AG10803 (cell line): ENCODE measurements at places on chromosomes 11 and 22.
A peak's percentile ranks its signal among the peaks of the same experiment; 100 is the strongest.

GRCh38 chr11:114284021-114284420 lies 12.2 kb upstream of the NNMT start:
- DNase-seq = peak; percentile 36

- no peak for DNase-seq
These were observed 157.3 kb upstream of the BDNF start for GRCh38 chr11:27857588-27857987.

DNA sequence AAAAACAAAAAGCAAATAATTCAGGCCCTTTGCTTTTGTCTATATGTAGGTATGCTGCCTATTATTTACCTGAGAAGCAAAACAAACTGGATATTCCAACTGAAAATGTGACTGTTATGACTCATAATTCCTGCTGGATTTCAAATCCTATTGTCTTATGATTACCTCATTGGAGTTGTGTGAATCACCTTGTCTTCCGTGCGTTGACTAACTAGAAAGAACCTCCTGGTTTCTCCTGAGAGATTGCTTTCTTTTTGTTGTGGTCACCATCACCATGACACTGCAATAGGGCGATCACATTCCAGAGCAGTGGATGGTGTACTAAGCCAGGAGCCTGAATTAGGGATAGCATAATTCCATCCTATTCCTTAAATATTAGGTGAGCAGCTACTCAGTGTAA lies 23.0 kb upstream of the EXPH5 start:
- DNase-seq = peak; percentile 88

DNA sequence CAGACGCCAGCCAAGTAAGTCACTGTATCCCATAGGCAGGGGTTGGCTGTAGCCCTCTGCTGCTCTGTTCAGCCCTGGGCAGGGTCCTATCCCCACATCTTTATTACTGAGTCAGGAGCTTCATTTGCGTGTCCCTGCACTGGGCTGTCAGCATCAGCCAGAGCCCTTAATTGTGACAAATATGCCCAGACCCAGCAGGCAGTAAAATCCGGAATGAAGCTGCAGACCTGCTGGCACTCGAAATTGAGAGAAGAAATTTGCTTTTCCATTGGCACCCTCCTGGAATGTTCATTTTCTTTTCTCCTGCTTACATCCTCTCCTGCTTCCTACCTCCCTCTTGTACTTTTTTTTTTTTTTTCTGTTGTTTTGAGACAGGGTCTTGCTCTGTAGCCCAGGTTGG lies 43.8 kb downstream of the CEP164 start:
- no peak for DNase-seq

DNA sequence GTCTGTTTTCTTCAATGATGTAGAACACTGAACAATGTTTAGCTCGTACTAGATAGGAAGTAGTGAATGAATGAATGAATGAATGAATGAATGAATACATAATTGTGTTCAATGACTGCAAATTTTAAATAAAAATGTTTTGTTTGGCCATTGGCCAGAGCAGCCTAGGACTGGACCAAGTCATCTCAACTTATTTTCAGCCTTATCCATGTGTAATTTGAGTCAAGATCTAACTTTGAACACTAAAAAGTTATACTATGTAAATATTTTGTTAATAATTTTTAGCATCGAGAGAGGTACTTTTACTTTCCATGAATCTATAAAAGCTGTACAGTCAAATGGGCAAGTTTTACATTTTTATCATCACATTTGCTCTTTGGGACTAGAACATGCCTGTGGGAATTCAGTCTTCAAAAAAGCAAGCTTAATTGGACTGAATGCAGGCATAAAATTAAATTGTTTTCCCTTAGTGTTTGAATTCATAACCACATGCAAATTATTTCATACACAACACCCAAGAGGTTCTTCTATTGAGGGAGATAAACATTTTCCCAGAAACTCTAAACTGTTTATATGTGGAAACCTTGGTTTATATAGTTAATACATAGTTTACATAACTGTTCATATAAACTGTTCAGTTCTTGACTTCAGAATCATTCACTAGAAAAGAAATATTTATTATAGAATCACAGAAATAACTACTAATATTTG lies 222.1 kb upstream of the ANO3 start:
- no peak for DNase-seq

GRCh38 chr11:82724026-82724425 lies 9.6 kb downstream of the FAM181B start:
- no peak for DNase-seq

- DNase-seq = peak; percentile 50
These were observed 687.9 kb downstream of the NTM start for GRCh38 chr11:132058211-132058772.

- no peak for DNase-seq
These were observed 39.3 kb downstream of the CD44 start for GRCh38 chr11:35178067-35178805.

DNA sequence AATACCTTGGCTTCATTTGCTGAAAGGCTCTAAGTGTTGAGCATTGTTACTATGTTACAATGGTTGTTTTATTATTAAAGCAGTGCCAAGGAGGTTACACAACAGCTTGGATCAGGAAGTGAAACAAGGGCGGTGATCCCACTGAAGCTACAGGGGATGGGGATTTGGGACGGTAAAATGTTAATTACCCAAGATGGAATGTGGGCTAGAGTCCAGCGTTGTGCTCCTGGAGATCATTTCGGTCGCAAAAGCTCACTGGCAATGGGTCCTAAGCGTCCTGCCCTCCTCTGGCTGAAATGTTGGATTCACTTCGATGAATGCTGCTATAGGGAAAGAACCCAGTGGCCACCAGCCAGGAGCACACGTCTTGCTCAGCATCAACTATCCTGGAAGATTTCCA lies 48.3 kb downstream of the FAM83F start:
- DNase-seq = peak; percentile 75

- DNase-seq = no peak
These were observed 21.6 kb downstream of the TREH start for GRCh38 chr11:118657709-118658428.

- DNase-seq = no peak
These were observed 274.3 kb downstream of the JRKL start for GRCh38 chr11:96664110-96664509.

GRCh38 chr11:93216511-93217101 lies 18.8 kb upstream of the SLC36A4 start:
- DNase-seq = no peak

DNA sequence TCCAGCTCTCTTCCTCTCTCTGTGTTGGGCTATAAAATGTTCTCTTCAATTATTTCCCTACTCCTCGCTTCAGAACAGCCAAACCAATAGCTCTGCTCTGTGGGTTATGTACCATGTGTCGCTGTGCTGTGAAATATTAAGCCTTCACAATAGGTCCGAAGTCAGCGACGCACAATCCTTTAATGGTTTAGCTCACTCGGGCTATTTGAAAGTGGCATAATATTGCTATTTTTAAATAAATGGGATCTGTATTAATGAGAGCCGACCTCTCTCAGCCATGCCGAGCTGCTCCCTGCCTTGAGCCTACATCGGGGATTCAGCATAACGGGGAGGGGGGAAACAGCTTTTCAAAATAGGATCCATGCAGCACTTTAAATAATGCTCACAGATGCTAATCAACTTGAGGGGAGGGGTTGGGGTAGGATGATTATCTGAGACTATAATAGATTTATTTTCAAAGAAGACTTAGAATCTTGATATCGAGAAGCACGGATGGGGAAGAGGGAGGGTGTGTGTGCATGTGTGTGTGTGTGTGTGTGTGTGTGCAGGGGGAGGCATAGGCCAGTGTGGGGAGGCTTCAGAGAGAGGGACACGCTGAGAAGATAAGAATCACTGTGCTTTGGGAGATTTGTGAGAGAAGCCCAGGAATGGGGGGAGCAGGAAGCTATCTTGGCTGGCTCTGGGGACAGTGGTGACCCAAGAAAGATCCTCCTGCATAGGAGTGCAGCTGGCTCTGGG lies 271.5 kb downstream of the NXPE2 start:
- DNase-seq = no peak

DNA sequence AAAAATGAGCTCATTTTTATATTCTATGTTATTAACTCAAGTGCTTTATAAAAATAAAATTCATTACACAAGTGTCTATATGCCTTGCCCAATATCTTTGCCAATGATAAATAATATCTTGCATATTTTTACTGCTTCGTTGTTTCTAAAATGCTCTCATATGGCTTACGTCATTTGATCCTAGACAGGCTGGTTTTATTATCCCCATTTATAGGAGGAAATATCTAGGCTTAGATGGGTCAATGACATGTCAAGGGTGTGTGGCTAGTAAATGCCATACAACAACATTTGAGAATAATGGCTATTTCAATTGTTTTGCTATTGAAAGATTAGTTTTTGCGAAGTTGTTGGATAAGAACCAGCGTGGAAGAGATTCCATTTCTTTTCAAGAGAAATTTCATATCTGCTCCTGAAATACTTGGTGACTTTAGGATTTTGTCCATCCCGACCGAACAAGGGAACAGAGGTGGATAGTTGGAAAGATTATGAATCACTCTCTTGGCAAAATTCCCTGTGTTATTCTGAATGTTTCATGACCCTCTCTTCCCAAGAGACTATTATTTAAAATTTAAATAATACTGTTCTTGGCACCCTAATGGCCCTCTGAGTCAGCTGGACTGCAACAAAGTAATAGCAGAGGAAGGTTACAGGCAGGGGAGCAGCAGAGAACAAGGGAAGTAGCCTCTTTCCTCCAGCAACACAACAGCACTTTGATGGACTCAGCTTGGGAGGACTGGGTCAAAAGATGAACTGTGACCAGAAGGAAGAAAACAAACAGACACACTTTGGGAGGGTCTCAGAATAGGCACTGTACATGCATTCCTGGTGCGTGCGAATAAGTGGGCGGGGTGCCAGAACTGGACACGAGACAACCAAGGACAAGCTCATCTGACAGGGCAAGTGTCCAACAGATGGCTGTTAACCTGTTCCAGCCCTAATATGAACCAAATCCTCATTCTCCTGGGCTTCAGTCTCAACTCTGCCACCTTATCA lies 94.5 kb downstream of the ME3 start:
- DNase-seq = peak; percentile 76

- no peak for DNase-seq
These were observed 1.3 kb downstream of the CLMP start for GRCh38 chr11:123193742-123194141.

- DNase-seq = no peak
These were observed 24.2 kb downstream of the ALX4 start for GRCh38 chr11:44285756-44286155.

GRCh38 chr11:33654594-33654993 lies 46.0 kb downstream of the C11orf91 start:
- no peak for DNase-seq

- no peak for DNase-seq
These were observed 107.8 kb downstream of the CYP2R1 start for GRCh38 chr11:14784230-14784629.

DNA sequence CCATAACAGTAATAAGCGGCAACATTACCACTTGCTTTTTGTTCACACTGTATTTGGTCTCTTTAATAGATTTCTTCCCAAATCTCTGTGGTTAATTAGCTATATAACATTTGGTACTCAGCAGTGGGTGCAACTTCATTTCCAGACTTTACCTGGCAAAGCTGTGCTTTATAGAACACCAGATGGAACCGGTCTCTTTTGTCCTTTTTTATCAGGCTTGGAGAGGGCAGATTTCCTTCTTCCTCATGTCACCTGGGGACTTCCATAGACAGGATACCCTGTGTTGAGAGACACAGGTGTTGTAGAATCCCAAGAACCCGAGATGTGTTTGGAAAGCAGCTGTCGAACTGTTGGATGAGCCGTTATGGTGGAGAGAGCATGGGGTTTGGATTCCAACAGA lies 393.7 kb downstream of the NTM start:
- no peak for DNase-seq

- DNase-seq = no peak
These were observed 266.1 kb upstream of the PITPNB start for GRCh38 chr22:28185130-28185529.

- no peak for DNase-seq
These were observed 78.8 kb downstream of the CCDC81 start for GRCh38 chr11:86453290-86454030.

GRCh38 chr11:116376054-116376453 lies 396.7 kb downstream of the BUD13 start:
- DNase-seq = no peak

DNA sequence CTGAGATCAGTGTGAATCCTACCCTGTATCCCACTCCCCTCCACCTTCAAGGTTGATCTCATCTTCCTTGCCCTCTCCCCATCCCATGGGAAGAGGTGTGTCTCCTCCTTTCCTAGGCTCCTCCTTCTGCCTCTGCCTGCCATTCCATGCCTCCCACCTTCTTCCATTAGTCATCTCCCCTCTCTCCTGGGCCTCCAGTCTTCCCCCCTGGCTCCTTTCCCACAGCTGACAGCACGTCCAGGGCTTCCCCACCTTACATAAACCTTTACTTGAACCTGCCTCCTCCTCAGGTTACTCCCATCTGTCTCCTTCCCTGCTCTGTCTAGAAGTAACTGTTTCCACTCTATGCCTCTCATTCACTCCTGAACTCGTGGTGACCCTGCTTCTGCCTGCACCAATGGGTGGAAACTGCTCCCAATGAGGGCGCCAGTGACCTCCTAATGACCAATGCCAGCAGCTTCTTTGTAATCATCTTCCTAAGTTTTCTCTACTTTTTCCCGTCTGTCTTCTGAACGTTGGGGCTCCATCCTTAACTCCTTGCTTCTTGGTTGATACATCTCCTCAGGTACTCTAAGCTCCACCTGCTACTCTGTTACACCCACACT lies 266.9 kb upstream of the NARS2 start:
- DNase-seq = no peak

- no peak for DNase-seq
These were observed 19.1 kb downstream of the OR8D1 start for GRCh38 chr11:124294687-124295086.

DNA sequence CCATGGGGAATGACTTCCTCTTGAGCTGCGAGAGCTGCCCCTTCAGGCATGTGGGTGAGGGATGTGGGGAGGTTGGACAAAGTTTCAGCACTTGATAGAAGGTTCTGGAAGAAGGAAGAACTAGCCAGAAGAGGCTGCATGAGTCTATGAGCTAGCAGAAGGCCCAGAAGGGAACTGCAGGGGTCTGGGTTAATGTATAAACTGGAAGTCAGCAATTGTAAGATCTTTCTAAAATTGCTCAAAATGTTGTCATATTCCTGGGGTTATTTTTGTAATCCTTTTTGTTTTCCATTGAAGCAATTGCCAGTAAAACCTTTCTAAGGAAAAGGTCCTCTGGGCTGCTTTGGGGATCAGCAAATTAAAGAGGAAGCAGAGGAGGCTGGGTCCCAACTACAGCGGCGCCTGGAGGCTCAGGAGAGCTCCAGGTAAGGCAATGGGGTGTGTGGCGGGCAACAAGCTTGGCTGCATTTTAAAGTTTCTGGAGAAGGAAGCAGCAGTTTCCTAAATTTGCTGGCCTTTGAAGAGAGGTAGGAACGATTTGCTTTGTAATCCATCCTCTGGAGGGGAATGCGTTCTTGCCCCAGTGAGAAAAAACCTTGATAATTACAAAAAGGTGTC lies 29.2 kb downstream of the ADAMTS15 start:
- no peak for DNase-seq

- DNase-seq = no peak
These were observed 16.9 kb upstream of the MTCH2 start for GRCh38 chr11:47659276-47659675.

GRCh38 chr22:47307822-47308221 lies 545.4 kb downstream of the TBC1D22A start:
- peak; percentile 56 for DNase-seq
